ENCODE measurements at places on chromosomes 7 and 10.

- no peak for DNase-seq
Observed at GRCh38 chr10:59589796-59590195, 119.9 kb downstream of the SLC16A9 start.

DNA sequence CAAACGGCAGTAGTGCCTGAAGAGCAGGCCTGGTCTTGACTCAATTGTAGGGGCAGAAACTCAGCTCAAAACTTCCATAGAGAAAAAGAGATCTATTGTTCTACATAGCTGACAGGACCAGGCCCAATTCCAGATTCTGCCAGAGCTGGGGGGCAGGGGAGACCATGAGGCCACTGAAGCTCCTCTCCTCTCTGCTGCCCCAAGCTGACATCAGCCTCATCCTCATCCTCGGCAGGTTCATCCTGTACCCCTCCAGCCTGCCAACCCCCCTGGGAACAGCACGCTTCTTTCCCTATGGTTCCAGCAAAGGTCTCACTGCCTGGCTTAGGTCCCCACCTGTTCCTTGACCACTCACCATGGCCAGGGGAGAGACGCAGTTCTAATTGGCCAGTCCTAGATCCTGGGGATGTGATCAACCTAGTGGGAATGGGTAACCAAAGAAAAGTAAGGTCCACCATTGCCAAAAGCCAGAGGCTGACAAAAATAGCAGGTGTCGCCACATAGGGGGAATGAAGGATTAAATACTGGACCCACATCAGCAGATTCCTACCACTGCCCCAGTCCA, 42.9 kb downstream of the CCDC3 start:
- no peak for DNase-seq

- DNase-seq: no peak
Observed at GRCh38 chr7:112362053-112362650, 88.1 kb upstream of the IFRD1 start.

DNA sequence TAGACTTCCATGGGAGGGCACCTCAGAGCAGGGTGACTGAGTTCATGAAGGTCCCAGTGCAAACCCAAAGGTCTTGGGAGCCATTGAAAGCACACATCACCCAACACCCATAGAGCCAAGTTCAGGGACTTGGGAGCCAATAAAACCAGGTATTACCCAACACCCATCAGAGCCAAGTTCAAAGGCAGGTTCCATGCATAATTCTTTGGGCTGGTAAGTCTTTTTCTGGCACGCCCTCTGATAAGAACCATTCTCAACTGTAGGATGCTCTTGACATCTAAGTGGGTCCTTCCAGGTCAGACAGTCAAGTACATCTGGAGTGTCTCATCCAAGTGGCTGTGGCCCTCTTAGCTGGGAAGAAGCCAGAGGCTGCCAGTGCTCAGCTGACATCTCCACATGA, 63.2 kb downstream of the EBF3 start:
- DNase-seq: no peak

DNA sequence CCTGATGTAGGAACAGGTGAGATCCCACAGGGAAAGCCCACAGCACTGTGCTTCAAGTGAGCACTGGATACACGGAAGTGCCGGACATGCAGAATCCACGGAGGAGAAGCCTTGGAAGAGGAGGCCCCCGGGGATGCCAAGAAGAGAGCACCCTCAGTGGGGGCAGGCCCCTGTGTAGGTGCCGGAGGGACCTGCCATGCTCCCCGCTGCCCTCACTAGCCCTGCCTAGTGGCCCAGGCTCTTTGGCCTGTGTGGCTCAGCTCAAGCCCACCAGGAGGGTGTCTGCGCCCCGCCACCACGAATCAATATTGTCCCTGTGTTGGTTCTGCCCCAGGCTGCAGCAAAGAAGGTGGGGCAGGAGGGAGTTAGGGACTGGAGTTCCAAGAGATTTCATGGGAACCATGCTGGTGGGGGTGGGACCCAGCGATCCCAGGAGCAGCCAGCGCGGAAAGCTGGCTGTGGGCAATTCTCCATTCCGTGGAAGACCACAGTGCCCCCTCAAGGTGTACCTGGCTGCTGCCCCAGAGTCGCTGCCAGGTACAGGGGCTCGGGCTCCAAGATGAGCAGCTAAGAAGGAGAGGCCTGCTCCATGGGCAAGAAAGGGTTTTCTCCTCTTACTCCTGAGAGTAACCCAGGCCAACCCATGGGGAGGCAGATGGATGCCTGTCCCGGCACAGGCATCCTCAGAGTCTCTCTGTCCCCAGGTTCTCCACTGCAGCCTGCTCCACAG, 34.9 kb upstream of the LEP start:
- DNase-seq: no peak

GRCh38 chr10:90413196-90413595, 444.6 kb downstream of the HTR7 start:
- no peak for DNase-seq

DNA sequence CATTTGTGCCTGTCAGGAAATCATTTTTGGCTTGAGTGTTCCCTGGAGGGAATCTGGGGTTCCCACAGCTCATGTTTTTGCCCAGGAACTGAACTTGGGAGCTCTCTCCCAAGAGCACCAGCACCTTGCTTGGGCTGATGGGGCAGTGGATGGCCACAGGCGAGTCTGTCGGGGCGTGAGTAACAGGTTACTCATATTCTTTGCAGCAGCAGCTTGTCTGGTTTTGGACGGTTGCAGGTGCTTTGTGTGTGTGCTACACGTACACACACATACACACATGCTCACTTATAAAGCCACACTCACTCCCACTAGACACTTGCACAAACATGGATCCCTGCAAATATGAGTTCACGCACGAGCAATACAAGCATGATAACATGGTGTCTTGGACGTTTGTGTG, 2.9 kb upstream of the PALD1 start:
- no peak for DNase-seq

DNA sequence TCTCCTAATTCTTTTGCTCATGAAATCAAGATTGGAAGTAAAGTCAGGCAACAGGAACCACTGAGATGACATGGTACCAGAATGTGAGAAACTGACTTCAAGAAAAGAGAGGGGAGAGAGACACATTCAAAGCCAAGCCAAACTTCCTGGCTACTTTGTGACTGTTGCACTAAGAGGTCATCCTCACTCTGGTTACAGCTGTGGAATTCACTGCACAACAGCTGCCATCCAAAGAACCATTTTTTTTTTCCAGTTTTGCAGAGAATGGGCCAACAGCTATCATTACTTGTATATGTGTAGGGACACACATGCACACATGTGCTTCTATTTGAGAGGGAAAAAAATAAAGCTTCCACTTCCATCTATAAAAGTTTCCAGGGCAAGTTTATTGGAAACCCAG, 203.5 kb downstream of the GLI3 start:
- no peak for DNase-seq

DNA sequence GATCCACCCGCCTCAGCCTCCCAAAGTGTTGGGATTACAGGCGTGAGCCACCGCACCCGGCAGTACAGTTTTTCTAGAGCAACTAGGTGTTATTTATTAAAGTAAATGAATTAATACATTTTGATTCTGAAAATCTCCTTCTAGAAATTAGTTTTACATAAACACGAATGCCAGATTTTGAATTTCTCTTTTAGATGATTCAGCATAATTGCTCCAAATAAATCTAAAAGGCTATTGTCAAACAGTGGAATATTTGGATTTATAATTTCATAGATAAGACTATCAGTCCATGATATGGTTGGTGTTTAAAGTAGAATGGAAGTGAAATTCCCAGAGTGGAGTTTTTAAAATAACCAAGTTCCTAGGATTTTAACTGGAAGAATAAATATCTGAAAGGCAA, 1.5 kb upstream of the PHF14 start:
- DNase-seq: no peak

DNA sequence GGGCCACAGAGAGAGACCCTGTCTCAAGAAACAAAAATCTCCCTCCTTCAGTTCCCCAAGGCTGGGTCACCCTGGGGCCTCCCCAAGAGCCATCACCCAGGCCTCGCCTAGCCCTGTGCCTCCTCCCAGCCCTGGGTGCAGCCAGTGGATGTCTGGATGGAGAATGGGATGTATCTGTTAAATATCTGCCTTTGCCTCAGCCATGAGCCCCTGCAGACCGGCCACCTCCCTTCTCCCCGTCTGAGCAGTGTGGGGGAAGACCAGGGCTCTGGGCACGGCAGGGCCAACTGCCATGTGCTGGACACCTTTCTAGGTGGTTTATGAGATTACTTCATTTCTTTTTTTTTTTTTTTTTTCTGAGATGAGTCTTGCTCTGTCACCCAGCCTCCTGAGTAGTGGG, 10.0 kb downstream of the ARPC1B start:
- no peak for DNase-seq

DNA sequence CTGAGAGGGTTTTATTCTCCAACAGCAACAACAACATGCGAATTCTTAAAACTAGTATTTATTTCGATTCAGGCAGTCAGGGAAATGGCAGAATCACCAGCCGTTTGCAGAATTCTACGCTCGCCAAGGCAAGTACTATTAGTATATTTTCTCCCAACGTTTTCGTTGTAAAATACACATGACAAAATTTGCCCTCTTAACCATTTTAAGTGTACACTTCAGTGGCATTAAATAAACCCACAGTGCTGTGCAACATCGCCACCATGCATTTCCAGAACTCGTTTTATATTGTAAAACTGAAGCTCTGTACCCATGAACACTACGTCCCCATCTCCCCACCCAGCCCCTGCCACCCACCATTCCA, 10.8 kb downstream of the EN2 start:
- DNase-seq: no peak

GRCh38 chr10:103706762-103707161, 148.6 kb downstream of the SH3PXD2A start:
- DNase-seq: no peak

GRCh38 chr7:85512790-85513189, 325.9 kb upstream of the SEMA3D start:
- DNase-seq: no peak

GRCh38 chr10:98611436-98611835, 164.7 kb upstream of the HPS1 start:
- no peak for DNase-seq

DNA sequence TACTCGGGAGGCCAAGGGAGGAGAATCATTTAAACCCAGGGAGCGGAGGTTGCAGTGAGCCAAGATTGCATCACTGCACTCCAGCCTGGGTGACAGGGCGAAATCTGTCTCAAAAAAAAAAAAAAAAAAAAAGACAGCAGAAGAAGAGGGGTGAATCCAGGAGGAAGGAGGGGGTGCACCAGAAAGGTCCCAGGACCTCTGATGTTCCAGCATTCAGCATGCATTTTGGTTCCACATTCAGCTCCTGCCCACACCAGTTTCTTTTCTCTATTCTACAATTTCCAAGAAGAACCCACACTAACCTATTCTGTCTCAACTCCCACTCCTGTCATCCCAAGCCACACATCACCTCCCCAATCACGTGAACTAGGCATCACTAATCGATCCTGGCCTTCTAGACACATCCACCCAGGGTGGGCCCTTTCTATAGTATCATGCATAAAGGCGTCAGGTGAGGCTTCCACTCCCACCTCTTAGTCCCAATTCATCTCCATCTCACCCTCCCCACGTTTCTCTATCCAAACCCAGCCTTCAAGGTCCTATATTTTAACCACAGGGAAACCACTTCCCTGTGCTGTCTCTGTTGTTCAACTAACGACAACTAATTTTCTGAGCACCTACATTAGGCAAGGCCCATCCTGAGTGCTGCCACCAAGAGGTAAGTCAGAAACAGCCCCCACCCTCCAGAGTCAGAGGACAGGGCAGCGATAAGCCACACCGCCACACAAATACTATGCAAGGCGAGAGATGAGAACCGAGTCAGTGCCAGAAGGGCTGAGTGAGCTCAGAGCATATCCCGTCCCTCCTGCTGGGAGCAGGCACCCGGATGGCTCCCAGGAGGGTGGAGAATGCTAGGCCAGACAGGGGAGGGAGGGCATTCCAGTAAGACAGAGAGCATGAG, 2.2 kb downstream of the ANXA11 start:
- DNase-seq: peak; percentile 74

- DNase-seq: no peak
Observed at GRCh38 chr7:38546763-38547162, 84.4 kb downstream of the AMPH start.

DNA sequence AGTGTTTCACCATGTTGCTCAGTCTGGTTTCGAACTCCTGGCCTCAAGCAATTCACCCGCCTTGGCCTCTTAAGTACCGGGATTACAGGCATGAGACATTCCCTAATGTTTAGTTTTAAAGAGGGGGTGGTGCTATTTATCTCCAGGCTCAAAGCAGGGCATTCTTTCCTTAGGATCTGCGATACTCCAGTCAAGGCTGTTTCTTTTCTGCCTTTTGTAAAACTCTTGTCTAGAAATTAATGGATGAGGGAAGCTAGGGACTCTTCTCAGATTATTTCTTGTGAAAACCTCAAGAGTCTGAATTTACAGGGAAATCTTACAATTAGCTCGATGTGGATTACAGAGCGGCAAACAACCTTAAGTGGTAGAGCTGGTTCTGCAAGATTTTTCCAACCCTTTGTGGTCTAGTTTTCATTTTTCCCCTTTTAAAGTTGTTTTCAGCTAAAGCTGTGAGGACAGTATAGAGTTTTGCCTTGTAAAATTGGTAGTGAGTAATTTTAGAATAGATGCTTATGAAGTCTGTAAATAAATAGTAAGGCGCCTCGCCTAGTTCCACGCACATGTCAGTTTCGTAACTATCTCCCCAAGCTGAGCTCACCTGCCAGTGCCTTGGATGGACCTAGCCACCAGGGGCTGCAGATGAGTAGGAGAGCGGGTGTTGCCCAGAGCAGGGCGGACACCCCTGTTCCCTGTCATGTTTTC, 53.1 kb downstream of the CUX1 start:
- DNase-seq: no peak

- no peak for DNase-seq
Observed at GRCh38 chr10:46544989-46545791, 11.3 kb downstream of the GPRIN2 start.

GRCh38 chr7:132117636-132118035, 458.6 kb downstream of the PLXNA4 start:
- DNase-seq: no peak

- DNase-seq: no peak
Observed at GRCh38 chr7:28433699-28434219, 21.4 kb downstream of the CREB5 start.

DNA sequence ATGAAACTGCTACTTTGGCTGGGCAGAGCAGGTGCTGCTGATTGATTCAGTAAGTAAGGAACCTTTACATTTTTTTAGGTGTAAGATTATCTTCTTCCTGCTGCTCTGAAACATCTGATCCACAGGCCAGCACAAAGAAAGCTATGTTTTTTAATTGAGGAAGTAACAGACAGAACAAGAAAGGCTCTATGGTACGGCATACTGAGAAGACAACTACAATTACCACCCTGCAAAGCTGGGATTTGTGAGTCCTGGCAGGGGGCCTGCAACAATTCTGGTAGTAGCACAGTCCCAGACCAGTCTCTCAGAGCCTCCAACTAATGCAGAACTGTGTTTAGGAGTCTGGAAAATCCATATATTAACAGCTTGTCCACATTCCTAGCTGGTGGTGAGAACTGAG, 103.0 kb upstream of the LRRTM3 start:
- no peak for DNase-seq

DNA sequence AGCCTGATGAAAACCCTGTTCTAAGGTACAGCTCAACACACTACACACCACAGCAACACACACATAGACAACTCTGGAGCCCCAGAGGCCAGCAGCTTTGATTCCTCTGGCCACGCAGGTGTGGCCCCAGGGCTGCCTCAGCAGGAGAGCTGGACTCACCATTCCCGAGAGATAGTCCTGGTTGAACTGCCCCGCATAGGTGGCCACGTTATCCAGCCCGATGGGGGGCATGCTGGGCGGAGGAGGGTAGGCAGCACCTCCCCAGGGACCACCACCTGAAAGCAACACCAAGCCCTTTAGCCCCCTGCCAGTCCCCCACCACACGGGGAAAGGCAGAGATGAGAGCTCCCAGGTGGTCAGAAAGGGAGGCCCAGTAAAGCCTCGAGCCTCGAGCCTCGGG, 34.7 kb downstream of the ANXA11 start:
- DNase-seq: no peak

GRCh38 chr10:128161031-128161430, 34.8 kb upstream of the MKI67 start:
- DNase-seq: no peak

Measured in stimulated activated CD4-positive, alpha-beta T cell treated with anti-CD3 and anti-CD28 coated beads, Interleukin-2, amount 100 ng/mL, for 24 hours (primary cell).